NCI-H2227 treated with DMSO at 0.1 percent for 48 hours (cell line): ENCODE measurements at places on chromosomes 4 and X.

DNA sequence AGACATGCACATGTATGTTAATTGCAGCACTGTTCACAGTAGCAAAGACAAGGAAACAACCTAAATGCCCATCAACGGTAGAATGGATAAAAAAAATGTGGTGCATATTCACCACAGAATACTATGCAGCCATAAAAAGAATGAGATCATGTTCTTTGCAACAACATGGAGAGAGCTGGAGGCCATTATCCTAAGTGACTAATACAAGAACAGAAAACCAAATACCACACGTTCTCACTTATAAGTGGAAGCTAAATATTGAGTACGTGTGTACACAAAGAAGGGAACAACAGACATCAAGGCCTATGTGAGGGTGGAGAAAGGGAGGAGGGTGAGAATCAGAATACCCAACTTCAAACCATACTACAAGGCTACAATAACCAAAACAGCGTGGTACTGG, 17.4 kb upstream of the LNX1 start:
- no peak for DNase-seq

GRCh38 chrX:51728202-51728601, 15.0 kb upstream of the GSPT2 start:
- DNase-seq = no peak

- no peak for DNase-seq
These were observed 62.4 kb downstream of the APOO start for GRCh38 chrX:23845351-23845817.

- no peak for DNase-seq
These were observed 21.2 kb downstream of the PCGF3 start for GRCh38 chr4:726838-727237.

- DNase-seq = no peak
These were observed 127.3 kb upstream of the SLC34A2 start for GRCh38 chr4:25528391-25528790.

DNA sequence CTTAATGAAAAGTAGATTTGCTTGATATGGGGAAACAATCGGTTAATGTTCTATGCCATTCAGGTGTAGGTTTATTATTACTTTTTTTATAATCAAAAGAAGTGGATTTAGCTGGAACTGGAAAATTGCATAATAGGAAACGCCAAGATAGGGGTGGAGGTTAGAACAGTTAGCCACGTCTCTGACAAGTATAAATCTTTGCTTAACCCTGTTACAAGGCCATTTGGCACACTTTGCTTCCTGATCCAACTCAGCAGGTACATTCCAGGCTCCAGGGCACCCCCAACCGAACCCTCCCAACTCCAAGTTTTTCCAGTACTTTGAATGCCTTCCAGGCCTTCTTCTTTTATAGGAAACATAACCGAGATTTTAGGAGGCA, 50.6 kb upstream of the ACSL4 start:
- no peak for DNase-seq

DNA sequence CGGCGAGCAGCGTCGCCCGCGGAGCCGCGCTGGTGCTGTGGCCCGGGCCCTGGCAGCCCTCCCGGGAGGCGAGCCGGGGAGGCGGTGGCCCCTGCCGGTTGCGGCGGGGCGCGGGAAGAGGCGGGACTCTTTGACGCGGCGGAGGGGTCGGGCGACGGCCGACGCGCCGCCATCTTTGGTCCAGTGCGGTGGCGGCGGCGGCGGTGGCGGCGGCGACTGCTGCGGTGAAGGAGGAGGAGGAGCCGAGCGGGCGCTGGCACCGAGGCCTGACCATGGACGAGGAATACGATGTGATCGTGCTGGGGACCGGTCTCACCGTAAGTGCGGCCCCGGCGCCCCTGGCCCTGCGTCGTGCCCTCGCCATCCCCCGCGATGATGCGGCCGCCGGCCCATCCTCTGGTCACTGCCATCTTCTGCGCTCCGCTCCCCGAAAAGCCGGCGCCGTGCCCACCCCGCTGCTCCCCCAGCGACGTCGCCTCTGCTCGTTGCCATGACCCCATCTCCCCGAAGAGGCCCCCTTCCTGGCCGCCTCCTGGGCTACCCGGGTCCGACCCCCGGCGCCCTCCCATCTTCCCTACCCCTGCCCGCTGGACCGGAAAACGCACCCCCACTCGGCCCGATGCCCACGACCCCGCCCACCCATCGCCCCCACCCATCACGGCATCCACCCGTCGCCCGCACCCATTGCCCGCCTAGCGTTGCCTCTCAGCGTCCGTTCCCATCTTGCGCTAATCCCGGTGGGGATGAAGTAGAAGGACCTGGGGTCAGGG, at the start of gene GDI1:
Gene GDI1, plus strand, starts transcription at position 172 of the 770 bp plus-strand sequence. Its CDS starts 101 bp downstream, at position 273.
- DNase-seq = peak; percentile 11

GRCh38 chr4:123340381-123340701, 56.3 kb upstream of the SPRY1 start:
- DNase-seq = no peak

DNA sequence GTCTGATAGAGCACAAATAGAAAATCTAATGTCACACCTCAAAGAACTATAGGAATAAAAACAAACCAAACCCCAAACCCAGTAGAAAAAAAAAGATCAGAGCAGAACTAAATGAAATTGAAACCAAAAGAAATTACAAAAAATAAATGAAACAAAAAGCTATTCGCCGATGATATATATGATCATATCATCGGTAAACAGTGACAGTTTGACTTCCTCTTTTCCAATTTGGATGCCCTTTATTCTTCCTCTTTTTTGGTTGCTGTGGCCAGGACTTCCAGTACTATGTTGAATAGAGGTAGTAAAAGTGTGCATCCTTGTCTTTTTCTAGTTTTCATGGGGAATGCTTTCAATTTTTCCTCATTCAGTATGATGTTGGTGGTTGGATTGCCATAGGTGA, 215.3 kb upstream of the AR start:
- DNase-seq = no peak

DNA sequence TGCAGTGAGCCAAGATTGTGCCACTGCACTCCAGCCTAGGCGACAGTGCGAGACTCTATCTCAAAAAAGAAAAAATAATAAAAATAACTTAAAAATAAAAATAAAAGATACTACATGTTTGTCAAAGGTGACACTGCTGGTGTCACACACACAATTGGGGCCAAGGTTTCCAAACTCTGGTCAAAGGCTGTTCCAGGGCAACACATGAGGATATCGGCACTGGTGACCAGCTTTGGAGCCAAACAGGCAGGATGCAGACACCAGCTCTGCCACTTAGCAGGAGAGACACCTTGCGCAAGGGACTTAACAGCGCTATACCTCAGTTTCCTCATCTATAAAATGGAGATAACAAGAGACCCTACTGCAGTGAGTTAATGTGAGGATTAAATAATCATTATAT, 52.3 kb downstream of the CD99L2 start:
- DNase-seq = no peak

- DNase-seq = no peak
These were observed 24.3 kb downstream of the SMIM20 start for GRCh38 chr4:25938366-25938765.

DNA sequence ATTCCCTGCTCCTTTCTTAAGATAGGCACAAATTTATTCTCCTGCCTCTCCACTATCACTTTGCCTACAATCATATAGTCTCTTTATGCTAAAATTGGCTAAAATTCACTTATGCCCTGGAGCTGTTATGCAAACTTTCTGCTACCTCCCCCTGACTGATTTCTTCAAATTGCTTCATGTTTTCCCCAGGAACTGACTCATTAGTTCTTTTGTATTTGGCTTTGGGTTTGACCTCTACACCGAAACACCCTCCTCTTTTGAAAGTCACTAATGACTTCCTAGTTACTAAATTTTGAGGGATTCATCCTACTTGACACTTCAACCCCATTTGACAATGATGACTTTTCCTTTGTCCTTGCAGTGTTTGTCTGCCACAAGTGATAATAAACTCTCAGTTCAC, 222.6 kb downstream of the NDST4 start:
- DNase-seq = no peak

DNA sequence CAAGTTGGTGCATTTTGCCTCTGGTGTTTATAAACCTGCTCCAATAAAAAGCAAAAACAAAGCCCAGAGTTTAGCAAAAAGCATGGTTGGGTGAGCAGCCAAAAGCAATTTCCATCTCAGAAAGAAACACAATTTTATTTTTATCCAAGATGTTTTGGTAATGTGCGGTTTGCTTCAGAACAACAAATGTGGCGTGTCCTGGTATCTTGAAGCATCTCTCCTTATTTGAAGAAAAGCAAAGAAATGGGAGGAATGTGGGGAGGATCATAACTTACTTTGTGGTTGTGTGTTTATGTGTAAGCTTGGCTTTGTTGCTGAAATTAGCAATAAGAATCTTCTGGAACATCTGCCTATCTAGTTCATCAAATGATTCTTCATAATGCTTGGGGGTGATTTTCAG, 88.3 kb upstream of the DDX3X start:
- DNase-seq = no peak

DNA sequence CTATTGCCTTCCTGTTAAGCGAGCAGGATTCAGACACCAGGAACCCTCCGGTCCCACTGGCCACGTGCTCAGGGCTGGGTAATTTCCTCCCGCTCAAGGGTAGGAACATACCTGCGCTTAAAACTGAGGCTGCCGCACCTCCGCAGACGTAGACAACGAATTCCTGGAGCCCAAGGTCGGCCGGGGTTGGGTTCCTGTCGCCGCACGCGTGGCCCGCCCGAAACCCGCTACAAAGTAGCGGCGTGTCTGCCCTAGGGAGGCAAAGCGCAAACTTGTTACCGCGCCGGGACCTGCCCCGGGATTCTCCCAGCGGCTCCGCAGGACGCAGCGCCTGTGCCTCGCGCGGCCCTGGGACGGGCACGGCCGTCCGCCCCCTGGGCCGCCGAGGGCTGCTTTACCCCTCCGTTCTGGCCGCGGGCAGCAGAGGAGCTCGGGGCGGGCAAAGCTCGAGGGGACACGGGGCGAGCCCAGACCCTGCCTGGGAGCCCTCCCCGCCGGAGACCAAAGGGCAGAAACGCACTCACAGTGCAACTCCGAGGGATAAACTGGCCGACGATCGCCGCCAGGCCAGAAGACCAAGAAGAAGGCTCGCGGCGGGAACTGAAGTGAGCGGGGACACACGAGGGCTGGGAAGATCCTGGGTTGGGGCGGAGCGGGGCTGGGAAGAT, at the start of gene ERVMER34-1:
Gene ERVMER34-1, minus strand, starts transcription at position 607 of the 668 bp plus-strand sequence. CDS start 5,905 bp downstream, outside the sequence.
- DNase-seq = peak; percentile 26

- DNase-seq = no peak
These were observed 61.9 kb downstream of the COX18 start for GRCh38 chr4:73007526-73008100.

- peak; percentile 16 for DNase-seq
These were observed 104.2 kb downstream of the AFF1 start for GRCh38 chr4:87038837-87039615.

- DNase-seq = no peak
These were observed 672 bp upstream of the C1QTNF7 start for GRCh38 chr4:15427161-15427560.

DNA sequence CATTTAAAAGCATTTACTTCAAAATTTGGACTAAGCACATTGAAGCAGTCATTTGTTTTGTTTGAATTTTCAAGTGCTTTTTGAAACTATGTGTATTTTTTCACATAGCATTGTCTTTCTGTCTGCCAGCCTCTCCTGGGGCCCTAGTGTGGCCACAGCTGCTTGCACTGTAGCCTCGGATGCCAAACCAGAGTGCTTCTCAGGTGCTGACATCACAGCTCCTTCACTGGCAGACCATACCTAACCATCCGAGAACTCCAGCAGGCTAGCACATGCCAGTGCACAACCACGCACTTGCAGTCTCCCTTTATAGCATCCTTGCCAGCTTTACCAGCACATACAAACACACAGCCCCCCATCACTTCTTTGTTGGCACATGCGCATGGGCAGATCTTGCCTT, 1019.7 kb downstream of the STPG2 start:
- DNase-seq = no peak

DNA sequence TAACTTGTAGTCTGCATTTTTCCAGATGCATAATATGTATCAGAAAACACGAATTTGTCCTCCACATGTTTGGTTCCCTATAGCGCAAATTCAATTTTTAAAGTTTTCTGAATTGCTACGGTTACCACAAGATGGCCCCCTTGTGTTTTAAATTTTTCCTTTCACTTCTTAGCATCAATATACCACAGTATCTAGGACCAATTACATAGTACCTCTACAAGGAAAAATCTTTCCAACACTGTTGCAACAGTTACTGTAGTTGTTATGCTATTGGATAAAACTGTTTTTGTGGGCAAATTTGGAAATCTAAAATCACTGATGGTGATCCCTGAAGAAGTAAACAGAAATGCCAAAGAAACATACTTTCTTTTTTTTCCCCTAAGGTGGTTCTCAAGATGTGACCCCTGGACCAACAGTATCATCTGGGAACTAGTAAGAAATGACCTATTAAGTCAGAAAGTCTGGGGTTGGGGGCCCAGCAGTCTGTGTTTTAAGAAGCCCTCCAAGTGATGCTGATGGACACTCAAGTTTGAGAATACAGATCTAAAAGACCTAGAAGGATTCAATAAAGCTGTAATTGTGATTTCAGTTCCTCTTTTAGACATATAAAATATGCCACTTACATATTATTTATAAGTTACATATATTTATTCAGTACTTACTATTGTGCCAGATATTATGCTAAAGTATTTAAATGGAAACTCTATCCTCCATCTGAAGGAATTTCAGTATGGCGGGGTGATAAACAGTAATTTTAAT, 3.1 kb downstream of the ZGRF1 start:
- DNase-seq = peak; percentile 49

GRCh38 chr4:119735165-119735651, 106.6 kb upstream of the PDE5A start:
- no peak for DNase-seq
